ENCODE measurements at places on chromosomes 16 and 17.

GRCh38 chr17:43389046-43389947 is 9.5 kb upstream of the ARL4D start:
- DNase-seq: peak; percentile 44

DNA sequence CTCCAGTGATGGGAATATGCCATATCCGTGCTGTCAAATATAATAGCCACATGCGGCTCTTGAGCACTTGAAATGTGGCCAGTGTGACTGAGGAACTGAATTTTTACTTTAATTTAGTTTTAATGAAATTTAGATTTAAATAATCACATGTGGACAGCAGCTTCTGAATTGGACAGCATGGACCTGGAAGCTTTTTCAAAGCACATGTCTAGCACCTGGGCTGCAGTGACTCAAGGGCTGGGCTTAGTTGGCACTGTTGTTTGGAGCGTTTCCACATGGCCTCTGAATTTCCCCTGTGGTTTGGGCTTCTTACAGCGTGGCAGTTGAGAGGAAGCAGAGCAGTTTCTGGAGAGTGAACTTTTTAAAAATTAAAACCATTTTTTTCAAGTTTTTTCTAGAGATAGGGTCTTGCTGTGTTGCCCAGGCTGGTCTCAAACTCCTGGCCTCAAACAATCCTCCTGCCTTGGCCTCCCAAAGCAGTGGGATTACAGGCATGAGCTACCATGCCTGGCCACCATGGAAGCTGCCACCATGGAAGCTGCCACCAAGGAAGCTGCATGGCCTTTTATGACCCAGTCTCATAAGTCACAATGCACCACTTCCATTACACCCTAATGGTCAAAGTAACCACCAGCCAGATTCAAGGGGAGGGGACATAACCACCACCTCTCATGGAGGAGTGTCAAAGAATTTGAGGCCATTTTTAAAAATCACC is 6.7 kb upstream of the TOB1 start:
- no peak for DNase-seq

GRCh38 chr16:84284154-84284722 is 10.4 kb upstream of the WFDC1 start:
- no peak for DNase-seq

DNA sequence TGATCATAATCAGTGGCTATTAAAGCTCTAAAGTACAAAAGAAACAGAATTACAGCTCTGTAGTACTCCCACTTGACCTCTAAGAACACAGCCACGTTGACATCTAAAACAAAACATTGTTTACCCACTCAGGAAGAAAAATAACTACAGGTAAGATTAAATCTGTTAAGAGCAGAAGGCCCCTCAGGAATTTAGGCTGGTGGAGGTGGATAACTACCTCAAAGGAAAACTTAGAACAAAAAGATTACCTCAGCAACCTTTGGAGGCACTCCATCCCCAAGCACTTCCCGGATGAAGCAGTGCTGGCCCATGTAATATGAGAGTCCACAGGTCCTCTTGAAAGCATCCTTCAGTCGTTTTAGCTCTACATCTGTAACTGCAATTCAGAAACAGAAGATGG is 46.7 kb downstream of the USP32 start:
- no peak for DNase-seq

DNA sequence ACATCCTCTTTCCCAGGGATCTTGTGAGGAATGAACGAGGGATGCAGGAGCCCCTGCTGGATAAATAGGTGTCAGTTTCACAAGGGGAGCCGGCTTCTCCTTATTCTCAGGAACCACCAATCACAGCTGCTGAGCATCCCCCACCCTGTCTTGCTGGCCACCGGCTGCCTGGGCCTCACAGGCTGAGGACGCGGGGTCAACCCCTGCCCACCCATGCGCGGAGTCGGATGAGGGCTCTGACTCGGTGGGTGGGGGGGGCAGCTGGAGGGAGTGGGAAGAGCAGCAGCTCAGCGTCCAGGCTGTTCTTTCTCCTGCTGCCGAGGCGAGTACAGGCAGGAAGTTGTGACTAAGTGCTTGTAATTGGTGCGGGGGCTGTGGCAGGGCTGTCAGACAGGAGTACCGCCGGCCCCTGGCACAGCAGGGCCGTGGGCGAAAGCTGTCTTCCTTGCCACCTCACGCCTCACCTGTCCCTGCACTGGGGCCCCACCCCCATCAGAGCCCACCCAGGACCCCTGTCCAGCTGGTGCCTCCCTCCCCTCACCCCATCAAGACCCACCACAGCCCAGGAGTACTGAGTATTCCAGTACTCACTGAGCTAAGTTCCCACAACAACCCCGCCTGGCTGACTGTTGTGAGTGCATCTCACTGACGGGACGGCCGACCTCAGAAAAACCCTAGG is 11.0 kb upstream of the DPEP1 start:
- peak; percentile 26 for DNase-seq

GRCh38 chr17:56653877-56654276 is 60.4 kb downstream of the NOG start:
- peak; percentile 34 for DNase-seq

Measured in fibroblast of skin of left biceps (primary cell).